ENCODE measurements at places on chromosomes 1 and 21.
A peak's percentile ranks its signal among the peaks of the same experiment; 100 is the strongest.

DNA sequence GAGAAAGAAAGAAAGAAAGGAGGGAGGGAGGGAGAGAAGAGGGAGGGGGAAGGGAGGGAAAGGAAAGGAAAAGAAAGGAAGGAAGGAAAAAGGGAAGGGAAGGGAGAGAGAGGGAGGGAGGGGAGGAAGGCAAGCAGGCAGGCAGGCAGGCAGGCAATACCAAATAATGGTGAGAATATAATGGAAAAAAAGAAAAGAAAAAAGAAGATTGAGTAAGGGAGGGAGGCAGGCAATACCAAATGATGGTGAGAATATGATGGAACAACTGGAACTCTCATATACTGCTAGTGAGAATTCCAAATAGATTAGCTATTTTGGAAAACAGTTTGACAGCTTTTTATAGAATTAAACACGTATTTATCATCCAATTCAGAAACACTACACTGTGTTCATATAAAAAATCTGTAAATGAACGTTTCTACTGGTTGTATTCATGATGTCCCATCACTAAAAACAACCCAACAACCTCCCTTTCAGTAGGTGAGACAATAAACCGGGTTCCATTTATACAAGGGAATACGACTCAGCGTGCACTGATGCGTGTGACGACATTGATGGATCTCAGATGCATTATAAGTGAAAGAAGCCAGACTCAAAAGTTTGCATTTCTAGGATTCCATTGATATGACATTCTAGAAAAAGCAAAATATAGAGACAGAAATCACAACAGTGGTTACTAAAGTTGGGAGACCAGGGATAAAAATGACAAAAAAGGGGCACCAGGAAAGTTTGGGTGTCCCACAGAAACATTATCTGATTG, 226.4 kb downstream of the DSCAM start:
- H3K4me3 ChIP-seq: no peak overlapping the region
- H3K27me3 ChIP-seq: no peaks in the 10 kb centered on the region
- DNase-seq: no peak
- H3K36me3 ChIP-seq: no peaks in the 10 kb centered on the region

- H3K4me1 ChIP-seq: peaks cover 9% of the 10 kb centered on the region
- no peak overlapping the region for H3K27ac ChIP-seq
- H3K36me3 ChIP-seq: no peaks in the 10 kb centered on the region
- peak; percentile 24 for DNase-seq
- no peaks in the 10 kb centered on the region for H3K27me3 ChIP-seq
These were observed 11.8 kb downstream of the NHLH2 start for GRCh38 chr1:115829023-115829674.

- no peaks in the 10 kb centered on the region for H3K4me1 ChIP-seq
- H3K4me3 ChIP-seq: no peak overlapping the region
- no peaks in the 10 kb centered on the region for H3K27me3 ChIP-seq
- no peak for DNase-seq
- no peak overlapping the region for H3K27ac ChIP-seq
- H3K36me3 ChIP-seq: no peaks in the 10 kb centered on the region
These were observed 7.9 kb downstream of the HLX start for GRCh38 chr1:220887202-220887519.

- H3K36me3 ChIP-seq: no peaks in the 10 kb centered on the region
- H3K27ac ChIP-seq: no peak overlapping the region
- no peak for DNase-seq
- H3K4me3 ChIP-seq: no peak overlapping the region
These were observed 3.0 kb downstream of the TFF1 start for GRCh38 chr21:42363312-42363711.

GRCh38 chr1:200965111-200965805, 58.3 kb downstream of the KIF21B start:
- H3K27me3 ChIP-seq: no peaks in the 10 kb centered on the region
- DNase-seq: no peak
- H3K36me3 ChIP-seq: no peaks in the 10 kb centered on the region
- H3K27ac ChIP-seq: no peak overlapping the region

GRCh38 chr1:109483672-109484518, at the start of gene ATXN7L2:
Gene ATXN7L2, plus strand, starts transcription at chr1:109483905. Its CDS starts 49 bp downstream, at chr1:109483954.
- H3K4me3 ChIP-seq: peak within 1 kb of the TSS; percentile 77
- H3K27me3 ChIP-seq: 0 out of 2 replicates have a peak, but pooled peaks cover 6% of the 10 kb centered on the region
- DNase-seq: peak; percentile 77

DNA sequence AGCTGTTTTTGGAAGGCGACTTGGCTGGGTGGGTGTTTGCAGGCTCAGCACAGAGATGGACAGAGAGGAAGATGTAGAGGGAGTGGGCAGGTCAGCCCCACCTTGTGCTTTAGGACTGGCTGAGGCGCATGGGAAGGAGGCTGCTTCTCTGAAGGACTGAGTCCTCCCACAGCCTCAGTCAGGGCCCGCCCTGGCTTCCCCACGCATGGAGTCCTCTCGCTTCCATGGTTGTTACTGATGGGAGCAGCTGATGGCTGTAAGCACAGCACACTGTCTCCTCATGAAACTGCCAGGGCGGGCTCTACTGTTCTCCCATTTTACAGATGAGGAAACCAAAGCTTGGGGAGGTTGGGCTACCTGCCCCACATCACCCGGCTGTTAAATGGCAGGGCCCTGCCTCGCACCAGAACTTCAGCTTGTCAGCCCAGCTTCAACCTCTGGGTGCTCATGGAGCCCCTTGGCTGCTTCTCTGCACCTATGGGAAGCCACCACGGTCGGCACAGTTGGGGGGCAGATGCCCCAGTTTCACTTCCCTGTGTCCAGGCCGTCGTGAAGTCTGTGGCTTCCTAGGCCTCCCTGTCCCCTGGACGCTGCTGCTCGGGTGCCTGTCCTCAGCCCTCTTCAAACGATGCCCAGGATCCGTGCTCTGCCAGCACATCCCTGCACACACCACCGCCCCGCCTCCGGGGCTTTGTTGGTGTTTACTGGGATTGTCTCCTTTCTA, 2.4 kb downstream of the TMEM201 start:
- DNase-seq: no peak
- H3K36me3 ChIP-seq: no peaks in the 10 kb centered on the region
- H3K27me3 ChIP-seq: no peaks in the 10 kb centered on the region
- no peak overlapping the region for H3K27ac ChIP-seq
- H3K4me3 ChIP-seq: no peak overlapping the region

DNA sequence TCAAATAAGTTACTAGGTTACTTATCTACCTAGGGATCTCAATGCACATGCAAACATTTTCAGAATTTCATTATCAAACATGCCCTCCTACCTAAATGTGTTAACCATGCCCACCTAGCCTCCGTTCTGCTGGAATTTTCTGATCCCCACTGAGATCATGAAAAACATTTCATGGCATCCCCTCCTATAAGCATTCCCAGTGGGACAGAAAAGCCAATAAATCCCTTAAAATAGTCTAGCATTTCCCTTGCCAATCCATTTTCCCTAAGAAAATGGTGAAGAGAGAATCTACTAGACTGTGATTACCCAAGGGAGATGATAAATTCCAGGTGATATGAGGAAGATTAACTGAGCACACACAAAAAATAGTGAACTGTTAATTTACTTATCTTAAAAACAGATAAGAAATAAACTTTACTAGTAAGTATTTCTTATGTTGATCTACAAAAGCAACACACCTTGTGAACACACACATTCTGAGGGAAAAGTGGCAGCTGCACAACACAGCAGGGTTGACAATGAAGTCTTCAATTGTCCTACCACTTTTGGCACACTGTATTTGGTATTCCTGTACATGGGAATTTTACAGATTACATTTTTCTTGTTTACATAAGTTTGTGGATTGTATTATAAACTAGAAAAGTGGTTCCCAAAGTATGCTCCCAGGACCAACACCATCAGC, 49.6 kb downstream of the ARID4B start:
- no peak overlapping the region for H3K4me3 ChIP-seq
- no peak overlapping the region for H3K27ac ChIP-seq
- H3K36me3 ChIP-seq: no peaks in the 10 kb centered on the region
- no peak for DNase-seq
- no peaks in the 10 kb centered on the region for H3K27me3 ChIP-seq
- H3K4me1 ChIP-seq: no peaks in the 10 kb centered on the region

GRCh38 chr1:206000641-206001339, 2.4 kb downstream of the RAB7B start:
- no peaks in the 10 kb centered on the region for H3K27me3 ChIP-seq
- DNase-seq: peak; percentile 49
- peaks cover 47% of the 10 kb centered on the region for H3K4me1 ChIP-seq
- H3K36me3 ChIP-seq: no peaks in the 10 kb centered on the region

DNA sequence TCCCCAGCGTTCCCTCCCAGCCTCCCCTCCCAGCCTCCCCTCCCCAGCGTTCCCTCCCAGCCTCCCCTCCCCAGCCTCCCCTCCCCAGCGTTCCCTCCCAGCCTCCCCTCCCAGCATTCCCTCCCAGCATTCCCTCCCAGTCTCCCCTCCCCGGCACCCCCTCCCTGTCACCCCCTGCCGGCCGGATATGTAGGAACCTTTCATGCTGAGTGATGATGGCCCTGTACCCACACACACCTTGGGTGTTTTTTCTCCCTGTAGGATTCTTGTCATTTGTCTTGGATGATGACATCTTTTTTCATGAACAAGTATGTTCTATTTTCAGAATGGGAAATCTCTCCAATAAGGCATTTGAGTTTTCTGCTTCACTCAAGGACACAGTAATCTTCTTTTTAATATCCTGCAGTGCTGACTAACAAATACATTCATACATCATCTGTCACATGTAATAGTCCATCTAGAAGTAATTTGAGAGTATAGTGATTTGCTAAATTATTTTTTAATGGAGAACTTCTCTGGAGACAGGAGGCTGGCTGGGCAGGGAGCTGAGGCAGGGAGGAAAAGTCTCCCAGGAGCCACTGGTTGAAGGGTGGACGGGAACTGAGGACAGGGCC, 19.5 kb downstream of the FTCD start:
- H3K4me3 ChIP-seq: no peak overlapping the region
- H3K36me3 ChIP-seq: no peaks in the 10 kb centered on the region
- no peak for DNase-seq
- no peaks in the 10 kb centered on the region for H3K4me1 ChIP-seq
- H3K27ac ChIP-seq: no peak overlapping the region
- H3K27me3 ChIP-seq: no peaks in the 10 kb centered on the region

- H3K4me3 ChIP-seq: no peak overlapping the region
- H3K27ac ChIP-seq: no peak overlapping the region
- H3K36me3 ChIP-seq: no peaks in the 10 kb centered on the region
- H3K27me3 ChIP-seq: no peaks in the 10 kb centered on the region
These were observed 190.2 kb downstream of the RASAL2 start for GRCh38 chr1:178284058-178284457.

DNA sequence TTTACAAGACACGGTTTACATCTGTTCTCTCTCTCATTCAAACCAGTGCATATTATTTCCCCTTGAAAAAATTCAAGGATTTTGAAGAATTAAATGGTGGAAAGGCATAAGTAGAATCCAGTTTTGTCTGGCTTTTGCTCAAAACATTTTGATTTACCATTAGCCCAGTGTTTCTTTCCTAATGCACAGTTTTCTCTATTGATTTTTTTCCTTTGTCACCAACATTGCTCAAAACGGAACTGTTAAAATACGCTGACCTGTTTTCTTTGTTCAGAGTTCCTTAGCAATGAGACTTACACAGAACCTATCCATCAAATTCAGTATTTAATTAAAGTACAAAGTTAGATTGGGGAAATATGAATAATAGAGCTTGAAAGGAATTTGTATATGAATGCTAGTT, 162.4 kb downstream of the S1PR1 start:
- H3K27ac ChIP-seq: no peak overlapping the region
- H3K4me1 ChIP-seq: no peaks in the 10 kb centered on the region
- H3K36me3 ChIP-seq: no peaks in the 10 kb centered on the region
- H3K4me3 ChIP-seq: no peak overlapping the region
- peaks cover 11% of the 10 kb centered on the region for H3K27me3 ChIP-seq
- no peak for DNase-seq

DNA sequence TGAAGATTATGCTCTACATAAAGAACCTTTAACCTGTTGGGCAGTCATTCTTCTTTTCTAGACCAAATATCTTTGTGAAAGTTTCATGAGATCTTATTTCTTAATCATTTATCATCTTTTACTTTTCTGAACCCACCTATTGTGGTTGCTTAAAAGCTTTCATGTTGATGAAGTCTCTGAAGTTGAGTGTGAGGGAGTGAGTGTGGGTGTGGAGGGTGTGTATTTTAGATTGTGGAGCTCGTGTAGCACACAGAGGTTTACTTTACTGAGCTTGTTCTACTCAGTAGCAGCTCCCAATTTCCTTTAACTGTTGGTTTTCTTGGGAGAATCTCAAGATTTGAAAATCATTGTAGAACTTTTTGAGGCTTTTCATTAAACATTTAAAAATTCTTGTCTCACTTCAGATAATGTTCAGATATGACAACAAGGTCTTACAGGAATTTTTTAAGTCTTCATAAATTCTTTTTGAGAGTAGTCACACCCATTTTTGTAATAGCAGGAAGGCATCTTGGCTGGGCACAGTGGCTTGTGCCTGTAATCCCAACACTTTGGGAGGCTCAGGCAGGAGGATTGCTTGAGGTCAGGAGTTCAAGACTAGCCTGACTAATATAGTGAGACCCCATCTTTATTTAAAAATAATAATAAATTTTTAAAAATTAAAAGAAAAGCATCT, 17.0 kb downstream of the SRRM1 start:
- no peaks in the 10 kb centered on the region for H3K27me3 ChIP-seq
- H3K27ac ChIP-seq: no peak overlapping the region
- no peaks in the 10 kb centered on the region for H3K4me1 ChIP-seq
- no peak overlapping the region for H3K4me3 ChIP-seq

DNA sequence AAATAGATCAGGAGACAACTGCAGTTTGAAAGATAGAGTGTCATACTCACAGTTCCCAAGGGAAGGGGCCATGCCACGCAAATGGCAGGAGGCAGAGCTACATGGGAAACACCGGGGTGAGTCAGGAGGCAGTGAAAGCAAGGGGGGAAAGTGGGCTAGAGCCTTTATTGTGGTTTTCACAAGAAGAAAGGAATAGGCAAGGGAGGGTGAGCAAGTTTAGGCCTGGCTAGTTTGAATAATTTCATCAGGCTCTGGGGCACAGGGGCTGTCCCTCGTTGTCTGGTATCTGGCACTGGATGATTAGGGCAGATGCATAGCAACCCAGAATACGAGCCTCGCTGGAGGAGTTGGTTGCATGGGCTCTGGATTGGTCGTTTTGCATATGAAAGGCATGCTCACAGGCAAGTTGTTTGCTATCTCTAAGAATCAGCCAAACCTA, 17.0 kb upstream of the ITLN2 start:
- no peaks in the 10 kb centered on the region for H3K36me3 ChIP-seq
- H3K27ac ChIP-seq: no peak overlapping the region
- no peaks in the 10 kb centered on the region for H3K27me3 ChIP-seq
- H3K4me1 ChIP-seq: no peaks in the 10 kb centered on the region
- H3K4me3 ChIP-seq: no peak overlapping the region
- no peak for DNase-seq

GRCh38 chr1:161486806-161487741, 18.2 kb upstream of the FCGR2A start:
- no peaks in the 10 kb centered on the region for H3K36me3 ChIP-seq
- peak; percentile 64 for DNase-seq
- no peak overlapping the region for H3K4me3 ChIP-seq
